ENCODE measurements at places on chromosomes 3 and 15. TPM values are rescaled to one million over a fixed set of nuclear protein-coding genes. Genes with fewer than 3 reads are reported as not detected.

RETNLB gene
- not detected for total RNA-seq

PRICKLE2 gene
- 0.33 TPM for total RNA-seq

RBP2 gene
- not detected for total RNA-seq

- no peak for DNase-seq
These were observed 10.5 kb upstream of the NOX5 start for GRCh38 chr15:69004011-69004410.

GRCh38 chr3:47954567-47954966 lies 61.6 kb downstream of the MAP4 start:
- no peak for DNase-seq

GRCh38 chr3:71524672-71525071 lies 58.9 kb downstream of the FOXP1 start:
- DNase-seq: no peak

GRCh38 chr3:71187715-71188114 lies 395.8 kb downstream of the FOXP1 start:
- DNase-seq: no peak

CTXN2 gene
- total RNA-seq: not detected

DNA sequence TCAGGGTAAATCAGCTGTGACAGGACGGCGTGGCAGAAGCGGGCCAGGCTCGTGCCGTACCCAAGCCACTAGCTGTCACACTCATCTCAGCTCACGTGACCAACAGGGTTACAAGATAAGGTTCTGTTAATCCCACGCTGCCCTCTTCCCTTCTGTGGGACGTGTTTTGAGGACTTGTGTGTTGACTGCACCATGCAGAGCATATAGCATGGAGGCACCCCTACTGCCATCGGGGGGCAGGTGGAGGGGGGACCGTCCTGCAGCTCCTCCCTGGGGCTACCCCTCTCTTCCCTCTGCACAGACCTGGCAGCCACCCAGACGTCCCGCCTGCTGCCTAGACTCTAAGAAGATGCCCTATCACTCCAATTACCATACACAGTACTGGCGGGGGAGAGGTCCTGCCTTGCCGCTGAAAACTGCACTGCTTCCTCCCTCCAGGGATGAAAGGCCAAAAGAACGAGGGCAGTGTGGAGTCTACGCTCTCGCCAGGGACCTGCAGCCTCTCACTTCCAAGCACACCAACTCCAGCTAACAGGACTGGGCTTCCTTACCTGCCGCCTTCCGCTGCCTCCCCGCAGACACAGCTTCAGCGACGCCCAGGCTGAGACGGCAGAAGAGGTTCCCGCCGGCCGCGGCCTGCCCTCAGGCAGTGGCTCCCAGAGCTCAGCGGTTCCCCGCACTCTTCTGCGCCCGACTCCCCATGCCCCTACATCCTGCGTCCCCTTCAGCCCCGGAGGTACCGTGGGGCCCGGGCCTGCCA lies at the start of gene TNK2:
TSS of gene TNK2 (minus strand) at position 618 of the 760 bp plus-strand sequence. CDS start 19,963 bp downstream, outside the sequence.
- DNase-seq: peak; percentile 54

STRIT1 gene
- total RNA-seq: not detected

SI gene
- not detected for total RNA-seq

DNA sequence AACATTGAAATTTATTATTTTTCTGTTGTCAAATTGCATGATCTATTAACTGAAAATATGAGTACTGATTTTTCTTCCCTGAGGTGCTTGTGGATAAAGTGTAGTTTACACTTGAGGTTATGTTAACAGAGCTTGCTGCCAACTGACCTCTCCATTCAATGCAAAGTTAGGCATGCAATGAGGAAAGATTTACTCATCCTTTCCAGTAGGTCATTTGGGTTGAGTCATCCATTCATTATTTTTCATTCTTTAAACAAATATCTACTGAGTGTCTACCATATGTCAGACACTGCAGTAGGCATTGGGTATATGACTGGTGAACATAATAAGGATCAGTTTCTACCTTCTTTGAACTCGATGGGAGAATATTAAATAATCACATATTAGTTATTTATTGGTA lies 604.1 kb downstream of the EDEM1 start:
- no peak for DNase-seq
